Mesothelial cell of epicardium (in vitro differentiated cells): ENCODE measurements at places on chromosomes 13 and 19. TPM values are rescaled to one million over a fixed set of nuclear protein-coding genes. Genes with fewer than 3 reads are reported as not detected.

RAB8A gene
- total RNA-seq: 65.6 to 70.3 TPM (median 69.4 TPM) in 3 replicates

- no peak overlapping the region for H3K27ac ChIP-seq
- H3K4me3 ChIP-seq: no peak overlapping the region
- H3K27me3 ChIP-seq: no peaks in the 10 kb centered on the region
- DNase-seq: no peak
- H3K4me1 ChIP-seq: peaks cover 13% of the 10 kb centered on the region
- peaks cover 31% of the 10 kb centered on the region for H3K36me3 ChIP-seq
Measured at GRCh38 chr19:39828654-39829032, 5.3 kb downstream of the DYRK1B start.

GRCh38 chr13:98848746-98849145 is 96.3 kb upstream of the SLC15A1 start:
- DNase-seq: no peak
- no peaks in the 10 kb centered on the region for H3K27me3 ChIP-seq
- H3K36me3 ChIP-seq: peaks cover under 1% of the 10 kb centered on the region
- H3K4me3 ChIP-seq: no peak overlapping the region
- no peak overlapping the region for H3K27ac ChIP-seq

DNA sequence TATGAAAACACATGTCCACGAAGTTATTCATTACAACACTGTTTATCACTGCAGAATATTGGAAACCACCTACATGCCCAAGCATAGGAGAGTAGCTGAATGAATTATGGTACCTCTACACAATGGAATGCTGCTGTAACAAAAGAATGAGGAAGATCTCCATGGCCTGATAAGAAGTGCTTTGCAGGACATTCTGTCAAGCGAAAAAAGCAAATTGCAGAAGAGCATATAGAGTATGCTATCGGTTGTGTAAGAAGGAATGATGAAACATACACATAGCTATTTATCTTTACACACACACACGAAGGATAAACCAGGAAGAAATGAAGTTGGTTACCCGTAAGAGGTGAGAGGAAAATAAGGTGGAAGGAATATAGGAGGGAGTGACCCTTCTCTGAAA is 37.5 kb upstream of the CEACAM20 start:
- no peaks in the 10 kb centered on the region for H3K36me3 ChIP-seq
- H3K27ac ChIP-seq: no peak overlapping the region
- no peak overlapping the region for H3K4me3 ChIP-seq
- peaks cover 7% of the 10 kb centered on the region for H3K4me1 ChIP-seq
- DNase-seq: no peak
- peaks cover 22% of the 10 kb centered on the region for H3K27me3 ChIP-seq

DNA sequence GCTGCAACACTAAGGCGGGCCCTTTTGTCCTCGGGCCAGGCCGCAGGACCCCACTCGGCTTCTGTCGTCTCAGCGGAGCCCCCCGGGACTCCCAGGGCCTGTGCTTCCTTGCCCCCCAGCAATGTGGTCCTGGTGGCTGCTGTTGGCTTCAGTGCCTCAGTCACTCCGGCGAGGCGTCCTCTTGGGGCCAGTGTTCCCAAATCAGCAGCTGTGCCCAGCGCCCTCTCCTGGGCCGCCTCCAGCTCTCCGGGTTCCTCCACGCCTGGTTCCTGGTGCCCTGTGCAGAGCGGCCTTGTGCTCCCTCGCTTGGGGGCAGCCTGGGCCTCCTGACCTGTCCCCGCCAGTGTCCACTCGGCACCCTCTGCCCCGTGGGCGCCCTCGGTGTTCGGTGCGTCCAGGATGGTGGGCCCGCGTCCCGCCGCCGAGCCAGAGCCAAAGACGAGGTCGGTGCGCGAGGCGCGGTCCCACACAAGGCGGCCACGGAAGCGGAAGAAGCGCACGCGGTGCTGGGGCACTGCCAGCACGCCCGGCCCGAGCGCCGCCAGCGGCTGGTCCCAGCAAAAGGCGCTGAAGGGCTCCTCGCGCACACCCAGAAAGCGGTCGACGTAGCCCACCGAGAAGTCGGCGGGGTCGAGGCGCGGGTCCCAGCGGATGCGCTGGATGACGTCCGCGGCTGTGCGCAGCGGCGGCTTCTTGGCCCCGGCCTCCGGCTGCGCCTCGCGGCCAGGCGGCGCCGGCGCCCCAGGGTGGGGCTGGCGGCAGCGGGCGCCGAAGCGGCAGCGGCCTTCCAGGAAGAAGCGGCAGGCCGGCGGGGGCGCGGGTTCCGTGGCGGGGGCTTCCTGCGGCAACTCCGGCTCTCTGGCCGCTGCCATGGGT is 685 bp downstream of the LENG9 start:
- peaks cover 25% of the 10 kb centered on the region for H3K36me3 ChIP-seq
- H3K4me3 ChIP-seq: peak overlapping the region; percentile 66
- no peak for DNase-seq
- H3K4me1 ChIP-seq: peaks cover 21% of the 10 kb centered on the region
